T-cell (primary cell): ENCODE measurements at places on chromosomes 2 and 18. TPM values are rescaled to one million over a fixed set of nuclear protein-coding genes. Genes with fewer than 3 reads are reported as not detected.

- no peaks in the 10 kb centered on the region for H3K27me3 ChIP-seq
- DNase-seq = no peak
- H3K36me3 ChIP-seq = no peaks in the 10 kb centered on the region
- H3K27ac ChIP-seq = no peak overlapping the region
Measured at GRCh38 chr2:126643431-126643830, 12.5 kb upstream of the GYPC start.

GRCh38 chr2:220653776-220654175, 918.3 kb downstream of the EPHA4 start:
- H3K27ac ChIP-seq = no peak overlapping the region
- no peak for DNase-seq
- H3K4me1 ChIP-seq = no peaks in the 10 kb centered on the region
- peaks cover 8% of the 10 kb centered on the region for H3K27me3 ChIP-seq
- H3K4me3 ChIP-seq = no peak overlapping the region

- H3K36me3 ChIP-seq = no peaks in the 10 kb centered on the region
- no peaks in the 10 kb centered on the region for H3K27me3 ChIP-seq
Measured at GRCh38 chr2:118683460-118683859, 164.0 kb downstream of the EN1 start.

DNA sequence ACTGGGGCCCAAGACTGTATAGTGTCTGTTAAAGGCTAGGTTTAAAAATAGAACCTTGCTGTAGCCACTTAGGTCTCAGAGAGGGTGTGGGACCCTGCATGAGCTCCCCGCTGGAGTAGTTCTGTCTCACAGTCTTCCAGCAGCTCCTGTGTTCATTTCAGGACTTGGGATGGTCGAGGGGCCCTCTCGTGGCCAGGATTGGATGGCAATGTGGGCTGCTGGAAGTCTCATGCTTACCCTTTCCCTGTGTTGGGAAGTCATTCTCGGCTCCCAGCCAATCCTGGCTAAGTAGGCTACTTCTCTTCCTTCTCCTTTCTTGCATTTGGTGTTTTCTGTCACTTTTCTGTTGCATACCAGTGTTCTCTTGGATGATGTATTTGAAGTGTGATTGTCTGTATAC, 284.0 kb upstream of the GCFC2 start:
- H3K36me3 ChIP-seq = no peaks in the 10 kb centered on the region
- H3K4me3 ChIP-seq = no peak overlapping the region
- H3K27me3 ChIP-seq = no peaks in the 10 kb centered on the region
- DNase-seq = no peak
- H3K4me1 ChIP-seq = no peaks in the 10 kb centered on the region

DNA sequence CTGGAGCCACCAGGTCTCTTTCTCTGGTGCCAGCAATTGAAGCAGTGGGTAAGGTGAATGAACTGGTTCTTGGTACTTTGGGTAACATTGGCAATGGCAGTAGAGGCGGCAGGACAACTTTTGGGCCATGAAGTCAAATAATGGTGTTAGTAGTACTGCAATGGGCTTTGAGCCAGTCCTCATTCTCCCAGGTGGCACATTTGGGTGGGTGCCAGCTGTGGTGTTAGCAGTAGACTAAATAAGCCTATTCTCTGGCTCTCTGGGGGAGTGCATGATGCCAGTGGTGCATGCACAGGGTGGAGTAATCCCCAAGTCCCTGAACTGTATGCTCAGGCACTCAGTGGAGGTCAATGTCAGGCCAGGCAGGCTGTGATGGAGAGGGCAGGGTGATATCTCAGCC, 120.2 kb upstream of the LRRTM4 start:
- H3K27me3 ChIP-seq = no peaks in the 10 kb centered on the region
- H3K4me3 ChIP-seq = no peak overlapping the region
- DNase-seq = no peak
- H3K27ac ChIP-seq = no peak overlapping the region

- no peaks in the 10 kb centered on the region for H3K27me3 ChIP-seq
- no peaks in the 10 kb centered on the region for H3K4me1 ChIP-seq
- DNase-seq = no peak
- no peak overlapping the region for H3K4me3 ChIP-seq
- no peak overlapping the region for H3K27ac ChIP-seq
Measured at GRCh38 chr2:204258890-204259289, 286.4 kb upstream of the PARD3B start.

The CRYGD gene
- not detected for total RNA-seq
